CD4-positive, alpha-beta T cell treated with Interleukin-15 for 4 hours (primary cell): ENCODE measurements at places on chromosomes 1 and 21.

GRCh38 chr1:87136607-87137341, 191.9 kb upstream of the LMO4 start:
- no peak for DNase-seq

DNA sequence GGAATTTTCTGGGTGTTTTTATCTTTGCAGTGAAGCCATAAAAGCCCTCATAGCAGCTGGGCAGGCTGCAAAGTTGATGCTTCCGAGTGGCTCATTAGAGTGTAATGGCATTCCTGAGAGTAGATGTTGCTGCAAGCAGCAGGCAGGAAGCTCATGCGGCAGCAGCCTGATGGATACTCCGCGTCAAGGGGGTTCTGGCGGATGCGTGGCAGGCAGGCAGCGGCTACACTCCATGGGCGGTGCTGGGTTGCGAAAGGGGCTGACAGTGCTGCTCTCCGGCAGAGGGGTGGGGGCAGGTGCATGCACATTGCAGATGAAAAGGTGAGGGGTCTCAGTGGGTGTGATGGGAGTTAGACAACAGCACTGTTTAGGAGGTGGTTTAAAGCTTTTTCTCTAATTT, 93.2 kb upstream of the AJAP1 start:
- no peak for DNase-seq

DNA sequence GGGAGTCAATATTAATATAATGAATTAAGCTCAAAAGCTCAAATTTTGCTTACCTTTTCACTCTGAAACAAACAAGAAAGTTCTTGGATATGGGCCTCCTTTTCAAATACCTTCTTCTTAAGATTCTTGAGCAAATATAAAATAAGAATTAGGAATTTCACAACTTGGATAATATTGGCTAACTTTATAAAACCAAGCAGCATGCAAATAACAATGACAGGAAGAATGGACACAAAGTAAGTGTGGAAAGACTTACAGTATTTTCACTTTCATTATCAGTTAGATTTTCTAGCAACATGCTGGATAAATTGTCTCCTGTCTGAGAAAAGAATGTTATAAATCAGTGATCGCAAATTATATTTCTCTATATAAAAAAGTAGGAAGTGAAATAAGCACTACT, 13.2 kb downstream of the ODF2L start:
- no peak for DNase-seq

DNA sequence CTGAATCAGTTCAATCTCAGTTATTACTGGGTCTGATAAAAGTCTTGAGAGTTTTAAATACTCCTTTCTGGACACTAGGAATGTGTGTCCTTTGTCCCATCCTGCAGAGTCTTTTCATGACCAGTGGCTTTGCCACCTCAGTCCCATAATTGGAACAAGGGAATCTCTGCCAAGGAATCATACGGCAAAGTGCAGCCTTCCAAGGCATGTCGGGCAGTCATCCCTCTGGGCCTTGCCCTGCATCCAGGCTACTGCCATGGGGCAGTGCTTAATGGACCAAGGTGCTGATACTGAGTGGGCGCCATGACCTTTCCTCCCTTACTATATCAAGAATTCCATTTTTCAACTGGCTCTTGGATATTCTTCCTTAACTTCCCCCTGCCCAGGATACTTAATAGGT, 195.3 kb downstream of the ZC3H11B start:
- DNase-seq = no peak

DNA sequence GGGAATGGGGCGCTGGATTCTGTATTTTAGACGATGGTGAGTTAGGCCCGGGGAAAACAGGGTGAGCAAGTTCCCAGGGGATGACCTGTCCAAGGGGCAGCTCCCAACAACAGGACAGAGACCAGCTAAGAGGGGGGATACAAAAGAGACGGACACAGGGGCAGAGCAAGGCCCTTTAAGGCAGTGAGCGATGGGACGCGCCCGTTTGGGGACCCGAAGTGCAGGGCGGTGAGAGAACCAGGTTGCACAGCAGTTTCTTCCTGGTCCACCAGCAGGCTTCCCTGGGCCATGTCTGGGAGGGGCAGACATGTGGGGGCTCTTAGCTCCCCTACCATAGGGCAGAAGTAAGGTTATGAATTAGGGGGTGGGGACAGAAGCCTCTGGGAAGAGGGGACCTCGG, 22.0 kb downstream of the INAVA start:
- no peak for DNase-seq

GRCh38 chr1:192441492-192441891, 124.7 kb downstream of the RGS21 start:
- no peak for DNase-seq

DNA sequence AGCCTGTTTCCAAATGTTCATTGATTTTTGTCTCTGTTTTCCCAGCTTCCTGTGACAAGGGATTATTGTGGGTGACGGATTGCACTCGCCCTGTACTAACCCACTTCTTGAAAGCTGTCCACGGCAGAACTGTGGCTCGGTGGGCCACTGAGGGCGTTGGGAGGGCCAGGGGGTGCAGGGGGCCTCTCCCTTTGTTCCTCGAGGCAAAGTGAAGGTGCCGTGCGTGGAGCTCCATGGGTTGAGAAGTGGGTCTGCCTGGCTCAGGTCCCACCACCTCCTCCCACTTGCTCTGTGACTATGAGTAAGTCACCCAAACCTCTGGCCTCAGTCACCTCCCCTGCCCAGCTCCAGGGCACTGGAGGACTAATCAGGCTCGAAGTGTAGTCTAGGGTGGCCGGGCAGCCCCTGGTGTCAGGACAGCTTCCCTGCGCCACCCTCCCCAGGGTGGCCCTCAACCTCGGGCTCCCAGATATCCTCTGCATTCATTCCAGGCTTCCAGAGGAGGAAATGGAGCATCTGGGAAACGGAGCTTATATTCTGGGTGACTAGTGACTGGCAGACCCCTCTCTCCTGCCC, 148.6 kb downstream of the NPHP4 start:
- no peak for DNase-seq

DNA sequence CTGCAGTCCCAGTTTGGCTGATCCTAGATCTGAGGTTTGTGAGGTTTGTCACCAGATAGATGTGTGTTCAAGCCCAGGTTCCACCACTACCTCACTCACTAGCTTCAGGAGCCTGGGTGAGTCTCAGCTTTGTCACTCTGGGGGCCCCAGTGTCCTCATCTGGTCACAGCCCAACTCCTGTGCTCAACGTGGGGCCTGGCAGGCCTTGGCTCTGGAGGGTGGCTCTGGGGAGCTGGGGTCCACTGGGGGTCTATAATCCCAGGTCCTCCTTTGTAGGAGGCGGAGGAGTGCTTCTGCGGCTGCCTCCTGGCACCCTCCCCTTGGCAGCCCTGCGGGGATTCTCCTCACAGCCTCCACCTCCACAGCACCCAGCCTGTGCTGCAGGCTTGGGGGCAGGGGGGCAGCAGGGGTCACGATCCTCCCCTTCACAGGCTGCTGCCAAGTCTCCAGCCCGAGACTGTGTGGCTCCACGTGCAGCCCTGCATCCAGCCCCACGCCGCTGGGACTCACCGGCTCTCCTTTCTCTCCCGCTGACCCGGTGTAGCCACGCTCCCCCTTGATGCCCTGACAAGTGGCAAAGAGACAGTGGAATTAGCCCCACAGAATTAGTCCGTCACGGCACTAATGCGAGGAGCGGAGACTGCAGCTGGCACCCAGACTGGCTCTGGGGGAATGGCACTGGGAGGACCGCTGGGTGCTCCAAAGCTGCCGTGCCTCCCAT, 22.5 kb upstream of the PEF1 start:
- DNase-seq = no peak

DNA sequence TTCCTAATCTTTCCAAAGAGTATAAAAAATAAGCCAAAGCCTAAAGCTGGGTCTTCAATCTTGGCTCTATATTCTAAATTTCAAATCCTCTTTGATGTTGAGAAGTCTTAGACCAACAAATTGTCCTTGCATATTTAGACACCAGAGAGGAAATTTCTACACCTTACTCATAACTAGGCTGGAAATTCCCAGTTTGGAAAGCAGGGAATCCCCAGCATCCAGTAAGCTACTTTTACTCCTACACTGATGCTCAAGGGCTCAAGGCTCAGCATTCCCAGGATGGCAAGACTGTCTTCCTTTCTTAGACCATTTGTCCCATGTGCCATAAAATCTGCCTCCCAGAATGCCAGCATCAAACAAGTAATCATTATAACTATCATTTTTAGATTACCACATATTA, 28.3 kb downstream of the PRDX6 start:
- no peak for DNase-seq

DNA sequence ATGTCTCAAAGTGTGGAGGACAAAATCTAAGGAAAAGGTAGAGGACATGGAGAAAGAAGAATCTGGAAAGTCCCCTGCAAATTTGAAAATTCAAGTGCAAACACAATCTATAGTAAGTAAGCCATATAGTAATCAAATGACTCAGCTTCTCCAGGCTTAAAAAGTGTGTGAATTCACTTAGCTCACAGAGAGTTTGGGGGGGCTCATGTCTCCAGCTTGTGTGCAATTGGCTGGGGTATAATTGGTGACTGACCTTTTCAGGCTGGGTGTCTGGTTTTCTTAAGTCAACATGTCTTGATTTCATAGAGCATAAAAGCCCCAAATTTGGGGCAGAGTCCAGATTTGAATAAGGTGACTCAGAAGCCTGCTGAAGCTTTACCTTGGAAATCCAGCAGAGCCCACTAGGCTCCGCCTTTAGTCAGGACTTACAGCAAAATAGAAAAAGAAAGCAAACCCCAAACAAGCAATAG, 8.6 kb downstream of the CLDN14 start:
- DNase-seq = no peak

GRCh38 chr1:210374600-210374953, 45.9 kb downstream of the HHAT start:
- DNase-seq = no peak

DNA sequence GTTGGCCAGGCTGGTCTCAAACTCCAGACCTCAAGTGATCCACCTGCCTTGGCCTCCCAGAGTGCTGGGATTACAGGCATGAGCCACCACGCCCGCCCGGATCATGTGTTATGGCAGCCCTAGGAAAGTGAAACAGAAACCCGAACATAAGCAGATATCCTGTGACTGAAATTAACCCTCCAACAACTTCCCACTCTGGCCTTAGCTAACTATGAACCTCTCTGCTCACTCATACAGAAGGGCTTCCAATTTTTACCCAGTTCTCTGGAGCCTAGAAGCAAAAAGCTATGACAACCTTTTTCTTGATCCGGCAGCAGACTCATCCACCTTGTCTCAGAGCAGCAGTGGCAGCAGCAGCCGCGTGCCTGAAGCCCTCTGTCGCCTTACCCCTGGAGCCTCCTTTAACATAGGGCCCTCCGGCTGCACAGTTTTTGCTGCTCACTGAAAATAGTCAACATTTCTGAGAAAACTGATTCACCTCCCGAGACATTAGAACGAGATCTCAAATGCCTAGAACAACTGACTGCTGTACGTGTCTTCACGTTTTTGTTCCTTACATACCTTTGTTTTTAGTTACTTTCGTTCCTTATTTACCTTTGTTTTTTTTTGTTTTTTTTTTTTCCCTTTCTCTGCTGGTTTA, 9.3 kb downstream of the CBR1 start:
- DNase-seq = peak; percentile 51

GRCh38 chr1:113937146-113937545, 8.0 kb downstream of the HIPK1 start:
- DNase-seq = no peak

DNA sequence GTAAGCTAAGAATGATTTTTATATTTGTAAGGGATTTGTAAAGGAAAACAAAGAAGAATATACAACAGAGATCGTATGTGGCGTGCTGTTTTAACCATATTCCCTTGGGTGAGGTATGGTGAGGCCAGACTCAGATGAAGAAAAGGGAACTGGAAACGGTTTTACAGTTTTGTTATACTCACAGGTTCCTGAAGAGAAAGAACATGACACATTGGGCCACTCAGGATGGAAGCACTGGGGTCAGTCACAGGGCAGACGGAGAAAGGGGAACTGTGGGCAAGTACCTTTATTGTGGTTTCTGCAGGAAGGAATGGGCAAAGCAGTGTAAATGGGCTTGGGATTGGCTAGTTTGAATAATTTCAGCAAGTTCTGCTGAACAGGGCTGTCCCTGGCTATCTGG, 177.4 kb downstream of the LBR start:
- DNase-seq = no peak

- DNase-seq = peak; percentile 64
Measured at GRCh38 chr1:84998642-84999280, 1.8 kb upstream of the MCOLN2 start.

- DNase-seq = no peak
Measured at GRCh38 chr1:176692988-176693696, 230.2 kb downstream of the PAPPA2 start.

- no peak for DNase-seq
Measured at GRCh38 chr1:115677182-115677555, 35.4 kb downstream of the VANGL1 start.
